ENCODE measurements at places on chromosomes 2 and 18.

GRCh38 chr2:238331916-238332315, 11.6 kb downstream of the TRAF3IP1 start:
- DNase-seq: no peak

DNA sequence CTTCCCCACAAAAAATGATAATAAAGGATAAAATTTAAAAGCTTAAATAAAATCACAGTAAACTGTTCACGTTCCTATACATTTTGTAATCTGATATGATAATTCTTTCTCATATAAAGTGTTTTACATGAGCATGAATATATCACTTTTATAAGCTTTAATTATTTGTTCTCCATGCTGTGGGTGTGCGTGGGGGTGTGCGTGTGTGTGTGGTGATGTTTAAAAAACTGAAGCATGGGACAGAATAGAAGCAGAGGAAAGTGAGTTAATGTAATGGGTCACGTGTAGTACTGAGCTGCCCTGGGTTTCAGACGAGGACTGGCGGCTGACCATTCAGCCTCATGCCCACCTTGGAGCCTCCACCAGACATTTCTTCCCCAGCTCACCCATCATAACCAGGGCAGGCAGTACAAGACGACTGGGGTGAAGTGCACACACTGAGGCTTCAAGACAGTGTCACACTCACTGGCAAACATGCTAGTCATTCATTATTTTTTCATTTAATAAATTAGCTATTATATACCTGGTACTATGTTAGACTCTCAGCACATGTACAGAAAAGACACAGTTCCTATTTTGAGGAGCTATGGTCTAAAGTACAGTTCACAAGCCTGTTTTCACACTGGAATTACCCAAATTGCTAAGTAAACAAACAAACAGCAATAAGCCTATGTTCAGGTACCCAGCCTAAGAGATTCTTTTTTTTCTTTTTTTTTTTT, 97.2 kb upstream of the LPIN2 start:
- no peak for DNase-seq

DNA sequence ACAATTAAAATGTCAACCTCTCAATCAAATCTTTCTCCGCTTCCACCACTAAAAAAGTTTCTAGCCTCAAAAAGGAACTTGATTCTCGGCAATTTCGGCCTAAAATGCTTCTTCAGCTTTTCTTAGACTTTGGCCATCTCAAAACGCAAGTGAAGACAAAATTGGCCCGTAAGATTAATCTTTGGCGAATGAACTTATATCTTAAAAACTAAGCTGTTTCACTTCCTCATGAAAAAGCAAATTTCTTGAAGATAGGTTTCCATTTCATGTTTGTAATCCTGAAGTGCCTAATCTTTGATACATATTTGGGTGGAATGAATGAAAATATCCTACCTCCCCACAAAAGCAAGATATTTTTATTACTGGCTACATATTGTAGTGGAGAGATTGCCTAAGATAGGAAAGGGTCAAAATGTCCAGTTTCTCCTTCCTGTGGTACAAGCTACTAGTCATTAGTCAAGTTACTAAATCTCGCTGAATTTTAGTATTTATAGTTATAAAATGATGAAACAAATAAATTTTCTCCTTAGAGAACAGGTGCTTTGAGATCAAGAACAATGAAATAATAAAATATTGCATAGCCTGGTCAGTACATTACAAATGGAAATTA, 85.4 kb upstream of the ZEB2 start:
- DNase-seq: no peak

GRCh38 chr2:28642796-28643195, 108.8 kb upstream of the PPP1CB start:
- no peak for DNase-seq

GRCh38 chr2:211103989-211104388, 547.6 kb downstream of the CPS1 start:
- DNase-seq: no peak

- DNase-seq: no peak
Measured at GRCh38 chr2:216863946-216864345, 4.1 kb upstream of the TNP1 start.

DNA sequence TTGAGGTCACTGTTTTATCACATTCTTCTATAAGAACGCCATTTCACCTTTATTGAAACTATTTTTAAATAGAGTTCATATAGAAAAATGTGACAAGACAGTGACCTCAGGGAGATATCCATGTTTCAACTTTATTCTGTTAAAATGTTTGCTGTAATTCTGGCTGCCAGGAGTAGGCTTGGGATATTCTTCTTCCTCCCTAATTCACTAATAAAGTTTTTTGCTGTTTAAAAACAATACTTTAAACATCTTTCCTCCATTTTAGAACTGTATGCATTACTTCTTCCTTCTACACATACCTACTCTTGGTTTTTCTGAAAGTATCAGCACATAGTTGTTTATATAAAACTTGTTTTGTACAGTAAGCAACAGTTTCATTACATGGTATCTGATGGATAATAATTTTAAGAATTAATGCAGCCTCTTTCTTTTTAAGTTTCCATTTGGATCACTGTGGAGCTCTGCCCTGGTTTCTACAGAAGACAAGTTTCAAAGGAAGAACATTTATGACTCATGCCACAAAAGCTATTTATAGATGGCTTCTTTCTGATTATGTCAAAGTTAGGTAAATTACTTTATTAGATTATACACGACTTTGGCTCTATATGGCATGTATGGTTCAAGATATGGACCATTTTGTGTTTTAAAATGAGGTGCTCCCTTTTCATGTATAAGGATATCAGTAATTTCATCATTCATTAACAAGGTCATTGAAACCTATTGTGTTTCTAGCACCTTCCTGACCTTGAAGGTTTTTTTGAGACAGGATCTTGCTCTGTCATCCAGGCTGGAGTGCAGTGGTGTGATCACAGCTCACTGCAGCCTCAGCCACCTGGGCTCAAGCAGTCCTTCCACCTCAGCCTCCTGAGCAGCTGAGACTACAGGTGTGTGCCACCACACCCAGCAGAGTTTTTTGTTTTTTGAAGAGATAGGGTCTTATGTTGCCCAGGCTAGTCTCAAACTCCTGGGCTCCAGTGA, 7.2 kb downstream of the CPSF3 start:
- DNase-seq: no peak

DNA sequence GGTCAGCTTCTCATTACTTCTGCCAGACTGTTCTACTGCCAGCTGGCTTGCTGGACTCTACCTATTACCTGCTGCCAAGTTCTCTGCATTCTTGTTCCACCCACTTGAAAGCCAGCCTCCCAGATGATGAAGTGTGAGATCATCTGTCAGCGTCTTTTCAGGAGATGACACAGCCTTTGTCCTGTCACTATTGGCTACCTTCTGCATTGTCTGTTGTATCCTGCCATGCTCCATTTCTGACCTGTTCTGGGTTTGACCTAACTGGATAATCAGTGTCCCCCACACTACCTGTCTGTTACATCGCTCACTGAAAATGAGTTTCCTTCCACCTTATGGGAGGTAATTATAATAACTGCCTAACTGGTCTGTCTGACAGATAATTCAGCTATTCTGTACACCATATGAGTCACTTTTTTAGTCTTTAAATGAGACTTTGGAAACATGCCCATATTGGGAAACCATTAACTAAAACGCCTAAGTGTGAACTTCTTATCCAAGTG, 520.6 kb downstream of the METTL4 start:
- no peak for DNase-seq

GRCh38 chr2:45024600-45025291, 15.5 kb upstream of the SIX2 start:
- no peak for DNase-seq

GRCh38 chr2:186460465-186460864, 25.6 kb upstream of the ZC3H15 start:
- no peak for DNase-seq

- DNase-seq: no peak
Measured at GRCh38 chr2:214542866-214543265, 132.0 kb downstream of the VWC2L start.

DNA sequence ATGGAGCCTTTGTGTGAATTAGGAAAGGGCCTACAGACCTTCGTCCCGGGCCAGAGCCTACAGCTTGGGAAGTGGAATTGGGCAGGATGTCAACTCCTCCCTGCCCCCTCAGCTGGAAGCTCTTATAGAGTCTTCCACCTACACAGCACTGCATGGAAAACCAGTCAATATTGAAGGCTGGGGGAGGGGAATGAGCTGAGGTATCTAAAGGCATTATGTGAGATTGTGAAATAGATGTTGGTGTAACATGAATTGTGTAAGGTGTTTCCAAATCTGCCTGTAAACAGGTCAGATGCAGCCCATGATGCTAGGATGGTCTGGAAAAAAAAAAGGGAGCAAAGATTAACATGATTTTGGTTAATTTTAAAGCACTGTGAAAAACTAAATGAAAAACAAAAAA, 433.5 kb upstream of the POU3F3 start:
- no peak for DNase-seq

- no peak for DNase-seq
Measured at GRCh38 chr2:47360283-47360682, 42.7 kb upstream of the MSH2 start.

GRCh38 chr18:77316008-77316407, 66.4 kb downstream of the GALR1 start:
- DNase-seq: no peak

DNA sequence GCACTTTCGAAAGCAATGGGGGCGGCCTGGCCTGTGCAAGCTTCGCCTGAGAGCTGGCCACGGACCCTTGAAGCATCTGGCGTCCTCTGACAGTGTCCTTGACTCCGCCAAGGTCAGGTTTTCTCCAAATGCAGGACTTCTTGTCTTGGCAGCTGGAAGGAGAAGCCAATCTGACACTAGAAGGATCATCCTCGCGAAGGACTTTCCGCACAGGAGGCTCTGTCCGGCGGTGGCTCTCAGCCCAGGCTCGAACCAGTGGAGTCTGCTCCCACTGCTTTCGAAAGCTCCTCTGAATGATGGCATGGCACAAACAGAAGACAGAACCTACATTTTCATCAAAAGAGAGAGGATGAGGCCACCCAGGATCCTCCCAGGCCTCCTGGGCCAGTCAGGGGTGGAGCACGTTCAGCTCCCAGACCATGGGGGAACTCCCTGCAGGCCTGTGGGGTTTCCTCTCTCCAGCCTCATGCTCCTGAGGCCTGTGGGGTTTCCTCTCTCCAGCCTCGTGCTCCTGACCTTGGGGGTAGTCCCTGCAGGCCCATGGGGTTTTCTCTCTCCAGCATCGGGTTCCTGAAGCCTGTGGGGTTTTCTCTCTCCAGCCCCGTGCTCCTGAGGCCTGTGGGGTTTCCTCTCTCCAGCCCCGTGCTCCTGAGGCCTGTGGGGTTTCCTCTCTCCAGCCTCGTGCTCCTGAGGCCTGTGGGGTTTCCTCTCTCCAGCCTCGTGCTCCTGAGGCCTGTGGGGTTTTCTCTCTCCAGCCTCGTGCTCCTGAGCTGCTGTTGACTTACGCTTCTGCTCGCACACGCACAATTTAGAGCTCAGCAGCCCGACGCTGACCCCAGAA, 396.5 kb upstream of the SALL3 start:
- no peak for DNase-seq

- DNase-seq: no peak
Measured at GRCh38 chr2:16050261-16050907, 110.0 kb downstream of the MYCN start.

DNA sequence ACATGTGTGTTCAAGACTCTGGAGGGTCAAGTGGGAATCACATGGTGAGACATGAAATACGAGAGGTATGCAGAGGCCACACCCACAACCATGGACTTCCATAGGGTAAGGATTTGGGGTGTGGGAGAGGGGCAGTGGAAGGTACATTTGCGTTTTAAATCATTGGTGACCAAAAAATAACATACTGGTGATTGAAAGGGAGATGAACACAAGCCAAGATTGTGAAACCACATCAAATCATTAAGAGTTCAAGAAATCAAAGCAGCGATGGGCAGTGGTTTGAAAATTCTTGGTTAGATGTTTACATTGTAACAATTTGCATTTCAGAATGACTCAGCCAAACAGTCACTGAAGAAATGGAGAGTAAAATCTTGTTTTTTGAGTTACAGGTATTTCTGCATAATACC, 1.9 kb upstream of the CABYR start:
- no peak for DNase-seq

DNA sequence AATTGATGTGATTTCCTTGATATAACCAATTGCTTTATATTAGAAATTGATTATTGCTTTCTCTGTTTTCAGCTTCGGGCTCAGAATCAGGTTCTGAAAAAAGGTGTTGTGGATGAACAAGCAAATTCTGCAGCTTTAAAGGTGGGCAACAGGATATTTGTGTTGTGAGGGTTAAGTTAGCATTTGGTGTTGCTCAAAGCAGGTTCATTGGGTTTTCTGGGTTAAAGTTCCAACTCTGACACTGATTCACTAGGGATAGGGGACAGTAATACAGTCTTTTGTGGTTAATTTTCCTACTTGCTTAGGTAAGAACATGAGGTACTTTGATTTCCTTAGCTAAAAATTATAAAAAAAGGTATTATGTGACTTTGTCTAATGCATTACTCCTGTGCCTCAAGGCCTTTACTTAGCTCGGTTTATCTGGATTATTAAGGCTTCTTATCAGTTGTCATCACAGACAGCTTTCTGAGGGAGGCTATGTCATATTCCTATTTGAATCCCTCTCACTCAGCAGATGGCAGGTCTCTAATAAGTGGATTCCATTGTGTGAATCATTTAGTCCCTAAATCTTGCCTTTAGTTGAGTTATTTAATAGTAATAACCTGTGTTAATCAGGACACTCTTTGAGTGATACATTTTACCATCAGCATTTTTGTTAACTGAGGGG, 78.9 kb upstream of the STON1 start:
- DNase-seq: no peak

- no peak for DNase-seq
Measured at GRCh38 chr2:85986121-85986520, 97.3 kb upstream of the ST3GAL5 start.

- DNase-seq: no peak
Measured at GRCh38 chr2:167069855-167070254, 181.6 kb downstream of the XIRP2 start.

Data from NCI-H1417 treated with DMSO at 0.1 percent for 48 hours (cell line).